Suppressor macrophage treated with lipopolysaccharide for 1 hour (primary cell): ENCODE measurements at places on chromosomes 7 and 10.
A peak's percentile ranks its signal among the peaks of the same experiment; 100 is the strongest.

- DNase-seq, result no peak
Measured at GRCh38 chr10:97788552-97789442, 17.0 kb upstream of the SFRP5 start.

DNA sequence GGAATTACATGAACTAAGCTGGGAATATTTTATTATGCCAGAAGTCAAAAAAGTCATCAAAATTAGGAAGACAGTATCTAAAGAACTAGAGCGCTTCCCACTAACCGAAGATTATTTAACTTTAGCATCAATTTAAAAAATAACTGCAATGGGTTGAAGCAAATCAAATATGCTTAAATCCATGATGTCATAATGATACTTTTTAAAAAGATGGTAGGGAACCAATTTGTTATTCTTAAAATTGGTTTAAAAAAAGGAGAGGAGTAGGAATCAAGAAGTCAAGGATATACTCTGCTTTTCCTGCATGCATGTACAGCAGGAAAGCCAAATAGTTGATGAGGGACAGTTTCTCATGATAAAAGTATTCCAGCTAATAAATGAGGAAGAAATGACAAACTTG lies 3.2 kb upstream of the ASAH2 start:
- DNase-seq, result no peak

- no peak for DNase-seq
Measured at GRCh38 chr10:576130-576465, 113.4 kb downstream of the DIP2C start.

DNA sequence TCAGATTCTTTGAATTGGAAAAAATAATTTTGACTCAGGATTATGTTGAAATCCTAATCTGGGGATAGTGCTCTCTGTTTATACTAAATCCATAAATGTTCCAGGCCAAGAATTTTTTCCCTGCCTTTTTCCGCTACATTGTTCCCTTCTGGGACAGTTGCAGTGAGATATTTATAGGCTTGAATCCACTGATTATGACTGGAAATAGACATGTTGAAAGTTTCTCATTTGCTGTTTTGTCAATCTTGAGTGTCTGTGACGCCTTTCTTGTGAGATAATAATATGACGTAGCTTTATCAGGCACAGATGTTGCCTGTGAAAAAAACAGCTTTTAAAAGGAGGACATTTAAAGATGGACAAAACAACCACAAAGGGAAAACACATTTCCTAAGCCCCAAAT lies 155.9 kb downstream of the ARID5B start:
- no peak for DNase-seq

DNA sequence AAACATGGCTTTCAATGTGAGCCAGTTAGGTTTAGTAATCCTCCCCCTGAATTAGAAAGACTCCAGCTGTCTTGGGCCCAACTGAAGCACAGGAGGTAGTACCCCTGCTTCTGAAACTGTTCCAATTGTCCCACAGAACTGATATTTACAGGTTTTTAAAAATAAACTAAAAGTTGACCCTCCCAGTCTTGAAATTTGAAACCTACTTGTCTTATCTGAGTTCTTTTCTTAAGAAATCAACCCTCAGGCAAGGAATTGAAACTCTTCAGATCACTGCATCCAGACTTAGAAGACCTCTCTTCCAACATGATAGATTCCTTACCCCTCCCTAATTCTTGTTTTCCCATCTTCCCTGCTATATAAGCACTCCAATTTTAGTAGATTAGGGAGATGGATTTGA lies 13.3 kb upstream of the ARHGAP21 start:
- no peak for DNase-seq

GRCh38 chr7:49443515-49443914 lies 329.9 kb upstream of the VWC2 start:
- no peak for DNase-seq

DNA sequence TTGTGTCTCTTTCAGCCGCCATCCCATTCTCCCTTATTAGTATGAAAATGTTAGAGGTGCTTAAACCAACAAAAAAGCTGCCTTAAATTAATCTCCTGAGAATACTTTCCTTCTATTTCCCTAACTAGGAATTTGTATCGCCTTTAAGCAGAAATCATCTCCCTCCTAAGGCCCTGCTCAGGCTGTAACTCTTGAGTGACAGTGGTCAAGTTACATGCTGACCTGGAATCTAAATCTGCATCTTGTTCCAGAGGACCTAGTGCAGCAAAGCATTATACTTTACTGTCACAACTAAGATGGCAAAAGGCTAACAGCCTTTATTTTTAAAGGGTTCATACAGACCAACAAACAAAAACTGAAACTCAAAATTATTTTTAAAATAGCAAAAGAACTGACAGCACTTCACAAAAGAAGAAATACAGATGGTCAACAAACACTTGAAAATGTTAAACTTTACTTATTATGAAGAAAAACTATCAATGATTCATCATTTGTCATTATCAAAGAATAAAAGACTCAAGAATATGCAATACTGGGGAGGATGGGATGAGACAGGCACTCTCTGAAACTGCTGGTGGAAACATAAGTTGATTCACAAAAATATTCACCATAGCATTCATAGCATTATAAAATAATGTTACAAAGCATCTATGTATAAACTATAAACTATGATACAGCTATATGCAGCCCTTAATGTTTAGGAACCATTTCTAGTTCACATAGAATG lies 11.0 kb downstream of the CYREN start:
- peak; percentile 54 for DNase-seq

GRCh38 chr10:59176241-59177030 lies at the start of gene PHYHIPL:
Gene PHYHIPL, plus strand, starts transcription at chr10:59176643. Its CDS starts 211 bp downstream, at chr10:59176854.
- no peak for DNase-seq

- peak; percentile 63 for DNase-seq
Measured at GRCh38 chr10:132458586-132459300, 61.7 kb downstream of the PWWP2B start.

GRCh38 chr7:16051561-16052255 lies 365.2 kb upstream of the MEOX2 start:
- DNase-seq, result no peak

DNA sequence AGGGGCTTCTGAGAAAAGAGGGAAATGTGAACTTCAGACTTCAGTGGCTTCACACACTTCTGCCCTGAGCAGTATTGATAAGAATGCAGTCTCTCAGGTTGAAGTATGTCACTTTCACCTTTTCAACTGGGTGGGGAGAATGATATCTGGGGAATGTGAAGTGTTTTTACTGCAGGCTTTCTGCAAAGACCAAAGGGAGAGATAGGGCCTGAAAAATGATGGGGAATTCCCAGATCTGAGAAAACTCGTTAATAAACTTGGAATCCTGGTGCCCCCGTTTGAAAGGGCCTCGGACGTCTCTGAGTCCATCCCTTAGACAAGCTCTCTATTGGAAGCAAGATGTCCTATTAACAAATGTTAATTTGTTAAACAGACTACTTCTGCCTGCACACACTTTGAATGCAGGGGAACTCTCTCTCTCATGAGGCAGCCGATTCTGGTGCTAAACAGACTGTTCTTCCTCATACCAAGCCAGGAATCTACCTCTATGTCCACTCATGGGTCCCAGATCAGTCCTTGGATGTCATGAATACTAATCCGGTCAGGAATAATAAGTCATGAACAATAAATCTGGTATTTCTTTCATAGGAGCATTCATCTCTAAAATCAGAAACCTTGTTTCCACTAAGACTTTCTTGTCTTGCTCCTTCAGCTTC lies 193.6 kb downstream of the JCAD start:
- no peak for DNase-seq

DNA sequence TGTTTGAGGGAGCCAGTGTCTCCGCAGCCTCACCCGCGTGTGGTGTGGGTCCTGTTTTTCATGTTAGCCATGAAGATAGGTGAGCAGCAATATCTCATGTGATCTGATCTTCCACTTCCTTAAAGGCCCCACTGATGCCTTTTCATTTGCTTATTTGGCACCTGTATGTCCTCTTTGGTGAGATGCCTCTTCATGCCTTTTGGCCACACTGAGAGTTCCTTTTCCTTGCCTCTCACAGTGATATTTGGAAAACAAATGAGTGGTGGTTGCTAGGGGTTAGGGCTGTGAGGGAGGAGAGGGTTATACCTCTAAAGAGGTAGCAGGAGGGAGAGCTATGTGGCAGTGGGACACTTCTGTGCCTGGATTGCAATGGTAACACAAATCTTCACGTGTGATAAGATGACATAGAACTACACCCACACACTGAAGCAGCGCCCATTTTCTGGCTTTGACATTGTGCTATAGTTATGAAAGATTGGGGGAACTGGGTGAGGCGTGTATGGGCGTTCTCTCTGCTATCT lies 90.4 kb upstream of the TNS3 start:
- peak; percentile 36 for DNase-seq

GRCh38 chr7:36301914-36302771 lies 87.5 kb upstream of the ANLN start:
- DNase-seq, result no peak

DNA sequence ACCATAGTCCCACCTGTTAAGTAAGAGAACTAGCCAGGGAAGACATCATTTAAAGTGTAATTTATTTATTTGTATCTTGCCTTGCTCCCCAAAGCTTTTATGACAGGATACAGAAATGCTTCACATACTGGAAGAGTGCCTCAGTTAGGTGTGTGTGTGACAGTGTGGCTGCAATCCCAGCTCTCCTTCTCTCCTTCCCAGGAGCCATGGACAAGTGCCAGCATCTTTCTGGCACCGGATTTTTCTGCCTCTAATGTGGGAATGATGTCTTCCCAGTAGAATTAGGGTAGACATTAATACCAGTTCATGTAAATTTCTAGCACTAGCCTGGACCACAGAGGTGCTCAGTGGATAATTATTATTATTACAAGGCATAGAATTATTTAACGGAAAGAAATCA lies 30.3 kb upstream of the ATXN7L1 start:
- no peak for DNase-seq

DNA sequence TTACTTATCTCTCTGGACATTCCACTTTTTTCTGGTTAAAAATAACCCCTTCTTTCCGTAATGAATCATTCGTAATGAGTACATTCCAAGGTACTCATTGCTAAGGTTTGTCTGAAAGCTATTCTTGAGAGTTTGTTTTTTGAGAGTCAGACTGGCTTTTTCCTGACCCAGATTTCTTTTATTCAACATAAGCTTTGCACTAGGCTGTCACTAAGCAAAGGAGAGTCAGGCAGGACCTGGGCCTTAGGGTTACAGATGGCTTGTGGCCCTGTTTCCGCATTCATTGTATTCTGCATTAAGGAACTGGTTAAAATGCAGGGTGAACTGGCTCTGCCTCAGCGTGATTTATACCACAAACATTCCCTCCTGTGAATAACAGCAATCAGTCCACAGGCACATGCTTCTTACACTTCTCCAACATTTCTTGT lies 84.1 kb downstream of the POM121L12 start:
- no peak for DNase-seq

GRCh38 chr7:16432425-16432731 lies 11.0 kb upstream of the CRPPA start:
- DNase-seq, result no peak

- no peak for DNase-seq
Measured at GRCh38 chr10:57654856-57655255, 612.8 kb downstream of the IPMK start.

DNA sequence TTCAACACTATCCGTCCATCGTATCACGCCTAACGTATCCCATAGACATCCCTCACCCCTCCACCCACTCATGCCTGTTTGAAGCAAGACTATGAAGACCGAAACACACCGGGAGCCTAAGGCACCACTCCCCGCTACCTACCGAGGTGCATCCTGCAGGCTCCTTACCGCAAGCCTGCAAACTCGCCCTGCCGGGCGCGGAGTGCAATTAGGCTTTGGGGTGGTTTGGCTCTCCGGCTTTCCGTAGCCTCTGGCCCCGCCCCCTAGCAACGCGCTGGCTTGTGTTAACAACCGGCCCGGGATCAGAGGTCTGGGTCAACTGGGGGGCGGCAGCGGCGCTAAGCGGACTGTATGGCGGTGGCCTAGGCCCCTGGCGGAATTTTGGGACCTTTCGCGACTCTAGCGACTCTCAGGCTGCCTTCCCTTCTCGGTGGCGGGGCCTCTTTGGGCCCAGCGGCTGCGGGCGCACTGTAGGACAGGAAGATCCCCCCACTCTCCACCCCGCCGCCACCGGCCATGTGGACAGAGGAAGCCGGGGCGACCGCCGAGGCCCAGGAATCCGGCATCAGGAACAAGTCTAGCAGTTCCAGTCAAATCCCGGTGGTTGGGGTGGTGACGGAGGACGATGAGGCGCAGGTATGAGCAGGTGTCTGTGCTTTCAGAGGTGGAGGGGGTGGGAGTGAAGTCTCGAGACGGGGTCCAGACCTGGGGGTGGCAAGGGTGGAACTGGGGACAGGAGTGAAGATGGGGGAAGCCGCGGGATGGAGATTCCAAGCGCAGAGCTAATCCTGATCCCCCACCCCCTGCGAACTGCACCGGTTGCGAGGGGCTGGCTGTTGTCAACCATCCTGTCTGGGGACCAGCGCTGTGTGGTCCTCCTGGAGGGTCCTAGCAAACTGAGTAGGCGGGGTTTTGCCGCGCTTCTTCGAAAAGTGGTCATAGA lies at the start of gene CFAP69:
TSS of gene CFAP69 (plus strand) at position 266 of the 943 bp plus-strand sequence. CDS start at position 517, 251 bp downstream.
- DNase-seq, result peak; percentile 83

DNA sequence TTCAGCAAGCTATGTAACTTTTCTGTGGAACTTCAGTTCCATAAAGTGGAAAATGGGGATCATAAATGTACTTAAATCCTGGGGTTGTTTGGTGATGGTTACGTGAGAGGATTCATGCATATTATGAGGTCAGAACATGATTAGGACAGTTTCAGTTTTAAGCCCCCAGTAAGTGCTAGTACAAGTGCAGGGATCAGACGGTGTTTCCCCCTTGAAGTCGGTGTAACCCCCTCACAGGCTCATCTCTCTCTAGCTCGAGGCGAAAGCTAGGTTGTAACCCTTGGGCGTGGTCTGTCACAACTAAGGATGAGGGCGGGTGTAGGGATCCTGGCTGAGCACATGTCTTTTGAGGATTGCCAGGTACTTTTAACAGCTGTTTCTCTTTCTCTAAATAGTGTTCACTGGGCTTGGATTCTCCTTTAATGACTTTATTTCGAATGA lies 84.7 kb downstream of the SPAG6 start:
- no peak for DNase-seq

DNA sequence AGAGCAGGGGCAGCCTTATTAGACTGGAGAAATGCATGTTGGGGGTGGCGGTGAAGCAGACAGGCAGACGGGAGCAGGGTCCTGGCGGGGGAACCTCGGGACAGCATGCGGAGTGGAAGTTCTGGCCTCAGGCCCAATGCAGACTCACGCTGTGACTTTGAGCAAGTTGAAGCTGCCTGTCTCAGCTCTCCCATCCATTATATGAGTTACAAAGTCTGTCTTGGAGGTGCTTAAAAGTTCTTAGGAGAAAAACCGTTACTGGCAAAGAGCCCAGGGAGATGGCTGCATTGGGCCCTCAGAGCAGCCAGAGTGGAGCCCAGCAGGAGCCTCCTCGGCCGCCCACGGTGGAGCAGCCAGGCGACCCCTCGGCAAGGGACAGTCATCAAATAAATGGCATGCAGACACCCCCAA lies 509.5 kb downstream of the PLXNA4 start:
- DNase-seq, result no peak

DNA sequence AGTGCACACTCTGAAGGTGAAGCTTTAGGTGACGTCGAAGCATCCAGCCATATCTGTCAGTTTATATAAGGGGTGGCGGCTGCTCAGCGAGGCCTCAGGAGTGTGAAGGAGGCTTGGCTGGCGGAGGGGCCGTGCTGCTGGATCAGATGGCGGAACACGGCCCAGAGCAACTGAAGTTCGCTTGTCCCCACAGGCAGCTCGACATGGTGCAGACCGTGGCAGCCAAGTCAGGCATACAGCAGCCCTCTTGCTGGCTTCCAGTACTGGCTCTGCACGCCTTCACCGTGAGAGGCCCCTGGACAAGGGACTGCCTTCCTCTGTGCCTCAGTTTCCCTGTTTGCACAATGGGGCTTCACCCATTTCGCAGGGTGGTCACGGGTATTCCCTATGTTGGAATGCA lies 443.5 kb downstream of the DNAJB6 start:
- no peak for DNase-seq
